Stimulated activated CD8-positive, alpha-beta memory T cell treated with anti-CD3 and anti-CD28 coated beads, Interleukin-15, amount 100 ng/mL, for 48 hours (primary cell): ENCODE measurements at places on chromosomes 4 and X.
A peak's percentile ranks its signal among the peaks of the same experiment; 100 is the strongest.

GRCh38 chrX:39692796-39693195, 405.0 kb downstream of the BCOR start:
- DNase-seq, result no peak

- DNase-seq, result no peak
Observed at GRCh38 chr4:172042714-172043114, 229.5 kb downstream of the GALNTL6 start.

GRCh38 chr4:105542039-105542438, 10.4 kb upstream of the ARHGEF38 start:
- DNase-seq, result no peak

- DNase-seq, result no peak
Observed at GRCh38 chrX:104112326-104112951, at the start of gene ZCCHC18. TSS of gene ZCCHC18 (plus strand) at chrX:104112523. CDS start at chrX:104114112, 1,589 bp downstream.

DNA sequence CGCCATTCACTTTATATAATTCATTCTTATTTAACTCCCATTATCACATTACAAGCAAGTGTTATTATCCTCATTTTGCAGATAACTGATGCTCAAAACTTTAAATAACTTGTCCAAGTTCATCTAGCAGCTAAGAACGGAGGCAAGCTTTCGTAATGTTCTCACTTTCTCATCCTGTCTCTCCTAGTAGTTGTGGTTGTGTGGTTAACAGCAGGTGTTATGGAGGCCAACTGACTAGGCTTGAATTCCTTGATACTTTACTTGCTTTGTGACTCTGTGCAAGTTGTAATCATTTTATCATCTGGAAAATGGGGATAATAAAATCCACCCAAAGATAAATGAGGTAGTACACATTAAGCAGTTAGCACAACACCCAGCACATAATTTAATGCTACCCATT, 109.9 kb upstream of the PTPN13 start:
- no peak for DNase-seq

- no peak for DNase-seq
Observed at GRCh38 chrX:142505839-142506238, 300.7 kb upstream of the MAGEC2 start.

DNA sequence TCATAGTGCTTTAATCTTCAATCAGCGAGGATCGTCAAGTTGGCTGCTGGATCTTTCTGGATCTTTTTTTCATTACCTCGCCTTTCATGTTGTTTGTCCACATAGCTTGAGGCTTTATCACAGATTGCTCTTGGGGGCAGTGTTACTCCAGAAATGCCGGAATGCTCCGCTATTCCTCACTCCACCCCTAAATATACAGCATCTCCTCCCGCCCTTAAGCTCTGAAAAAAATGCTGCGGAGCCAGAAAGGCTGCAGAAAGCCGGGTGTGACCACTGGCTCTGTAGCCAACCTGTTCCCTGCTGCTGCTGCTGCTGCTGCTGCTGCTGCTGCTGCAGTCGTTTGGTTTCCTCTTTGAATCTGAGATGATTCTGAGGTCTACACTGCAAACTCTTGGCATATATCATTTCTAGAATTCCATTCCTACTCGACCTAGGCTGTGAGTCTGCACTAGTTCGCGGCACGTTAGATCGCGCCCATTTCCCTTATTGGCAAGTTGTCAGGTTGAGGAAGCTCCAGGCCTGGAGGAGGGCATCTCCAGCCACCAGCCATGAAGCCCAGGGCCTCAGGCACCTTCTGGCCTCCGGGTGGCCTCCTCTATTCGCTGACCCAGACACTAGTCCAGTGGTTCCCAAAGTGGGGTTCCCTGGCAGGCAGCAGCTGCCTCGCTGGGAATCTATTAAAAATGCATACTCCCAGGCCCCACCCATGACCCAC, 34.2 kb downstream of the WDR13 start:
- DNase-seq, result peak; percentile 41

DNA sequence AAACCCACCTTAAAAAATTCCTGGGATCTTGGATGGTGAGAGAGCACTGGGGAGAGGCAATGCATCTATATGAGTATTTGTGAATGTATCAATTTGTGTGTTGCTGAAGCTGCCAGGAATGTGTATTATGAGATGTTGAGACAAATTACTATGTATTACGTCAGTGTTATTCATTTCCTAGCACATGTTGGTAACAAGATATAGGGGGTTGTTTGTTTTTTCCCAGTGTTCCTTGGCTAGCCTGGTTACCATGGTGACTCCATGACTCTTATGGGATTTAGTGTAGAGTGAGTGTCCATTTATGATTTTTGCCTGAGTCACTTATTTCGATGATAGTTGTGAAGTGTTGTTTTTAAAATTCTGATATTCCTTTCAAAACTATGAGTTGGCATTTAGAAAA, 65.6 kb downstream of the RAB40A start:
- DNase-seq, result no peak

DNA sequence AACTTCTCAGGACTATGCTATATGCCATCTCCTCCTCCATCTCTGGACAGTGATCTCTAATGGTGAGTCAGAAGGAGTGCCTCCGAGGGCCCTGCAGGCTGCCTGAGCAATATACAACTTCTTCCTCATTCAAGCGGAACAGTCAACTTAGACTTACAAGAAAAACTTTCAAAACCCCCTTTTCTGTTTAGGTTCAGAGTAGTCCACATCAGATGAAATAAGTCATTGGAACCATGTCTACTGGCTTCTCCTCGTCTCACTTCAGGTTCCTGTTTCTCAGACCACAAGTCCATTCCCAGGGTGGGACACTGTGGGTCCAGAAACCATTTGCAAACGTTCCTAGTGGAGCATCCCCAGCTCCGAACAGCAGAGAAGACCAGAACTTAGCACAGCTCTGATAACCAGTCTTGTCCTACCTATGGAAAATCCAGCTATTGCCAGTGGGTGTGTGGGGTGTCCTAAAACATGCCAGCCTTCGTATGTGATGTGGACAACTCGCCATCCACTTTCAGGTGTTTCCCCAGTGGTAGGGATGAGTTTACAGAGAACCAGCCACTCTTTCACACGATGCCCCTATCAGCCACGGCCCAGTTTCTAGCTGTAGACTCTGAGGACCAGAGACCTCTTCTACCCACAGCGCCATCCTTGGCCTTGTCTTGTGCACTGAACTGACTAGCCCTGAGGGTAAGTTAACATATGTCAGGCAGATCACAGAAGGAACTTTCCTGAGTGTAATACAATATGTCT, 32.7 kb upstream of the NKRF start:
- DNase-seq, result no peak

GRCh38 chr4:29756966-29757365, 963.2 kb upstream of the PCDH7 start:
- no peak for DNase-seq

DNA sequence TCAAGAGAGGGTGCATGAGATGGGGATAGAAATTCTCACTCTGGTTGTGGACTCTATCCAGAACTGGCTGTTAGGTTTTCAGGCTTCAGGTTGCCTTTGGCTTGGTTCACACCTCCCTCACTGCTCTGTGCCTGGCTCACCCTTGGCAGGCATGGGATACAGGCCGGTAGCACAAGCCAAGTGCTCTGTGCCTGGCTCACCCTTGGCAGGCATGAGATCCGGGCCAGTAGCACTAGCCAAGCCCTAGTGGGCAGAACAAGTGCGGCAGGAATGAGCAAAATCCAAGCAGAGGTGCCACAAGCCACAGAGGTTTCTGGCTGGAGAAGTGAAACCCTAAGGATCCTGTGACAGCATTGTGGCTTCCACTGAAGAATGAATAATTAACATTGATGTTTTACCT, 1642.3 kb downstream of the C4orf33 start:
- no peak for DNase-seq

DNA sequence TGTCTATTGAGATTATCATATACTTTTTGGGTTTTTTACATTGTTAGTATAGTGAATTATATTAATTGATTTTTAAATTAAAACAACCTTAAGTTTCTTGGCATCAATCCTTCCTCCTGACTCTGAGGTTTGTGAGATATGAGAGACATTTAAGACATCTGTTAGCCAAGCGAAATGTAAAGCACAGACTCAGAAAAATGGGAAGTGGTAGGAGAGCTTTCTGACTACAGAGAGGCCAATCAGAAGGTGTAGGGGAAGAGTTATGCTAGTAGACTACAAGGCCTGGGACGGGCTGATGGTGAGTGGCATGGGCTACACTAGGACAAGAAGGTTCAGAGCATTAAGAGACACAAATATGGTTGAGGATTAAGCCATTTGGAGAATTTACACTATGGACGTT, 255.4 kb downstream of the PRDM5 start:
- DNase-seq, result no peak

DNA sequence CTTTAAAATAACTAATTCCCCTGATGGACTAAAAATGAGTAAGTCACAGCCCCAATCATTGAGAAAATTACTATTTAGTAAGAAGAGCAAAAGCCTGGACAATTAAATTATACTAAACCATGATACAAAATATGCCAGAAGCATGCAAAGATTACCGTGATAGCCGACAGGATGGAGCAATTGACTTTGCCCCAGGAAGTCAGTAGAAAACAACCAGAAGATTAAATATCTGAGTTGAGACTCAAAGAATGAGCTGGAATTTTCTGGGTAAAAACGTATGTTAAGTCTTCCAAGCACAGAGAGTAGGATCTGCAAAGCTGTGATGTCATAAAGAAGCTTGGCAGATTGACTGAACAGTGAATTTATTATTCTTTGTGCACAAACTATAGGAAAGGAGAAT, 816.1 kb upstream of the TENM3 start:
- DNase-seq, result no peak

- no peak for DNase-seq
Observed at GRCh38 chr4:140969296-140969695, 164.0 kb downstream of the RNF150 start.

- DNase-seq, result no peak
Observed at GRCh38 chr4:112832493-112832892, 195.6 kb downstream of the LARP7 start.

DNA sequence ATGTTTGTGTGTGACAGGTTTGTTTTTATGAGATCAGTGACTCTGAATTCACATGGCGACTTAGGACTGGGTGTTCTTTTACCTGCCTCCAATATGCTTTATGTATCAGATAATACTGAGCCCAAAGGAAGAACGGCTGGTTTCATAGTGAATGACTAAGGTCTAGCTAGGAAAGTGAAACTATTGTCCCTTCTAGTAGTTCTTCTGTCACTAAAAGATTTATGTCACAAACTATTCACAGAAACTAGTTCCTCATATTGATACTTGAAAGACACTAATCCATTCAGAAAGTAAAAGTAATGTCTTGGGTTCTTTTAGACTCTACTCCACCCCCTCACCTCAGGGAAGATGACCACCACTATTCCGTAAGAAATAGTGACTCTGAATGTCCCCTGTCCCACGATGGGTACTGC, 81.7 kb downstream of the EGF start:
- DNase-seq, result no peak

DNA sequence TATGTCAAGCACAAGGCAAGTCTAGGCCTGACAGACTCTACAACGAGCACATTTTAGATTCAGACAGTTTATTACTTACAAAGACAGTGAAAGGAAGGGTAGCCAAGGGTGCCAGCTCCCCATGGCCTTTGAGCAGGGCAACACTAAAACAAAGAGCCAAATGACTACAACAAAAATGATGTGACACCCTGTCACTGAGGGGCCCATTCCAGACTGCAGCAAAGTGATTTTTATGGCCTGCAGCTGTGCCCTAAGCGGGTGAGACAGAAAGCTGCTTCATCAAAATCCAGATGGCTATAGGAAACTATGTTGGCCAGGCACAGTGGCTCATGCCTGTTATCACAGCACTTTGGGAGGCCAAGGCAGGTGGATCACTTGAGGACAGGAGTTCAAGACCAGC, 13.4 kb upstream of the RP2 start:
- DNase-seq, result no peak
